ACHN (cell line): ENCODE measurements at places on chromosomes 1 and 21.

DNA sequence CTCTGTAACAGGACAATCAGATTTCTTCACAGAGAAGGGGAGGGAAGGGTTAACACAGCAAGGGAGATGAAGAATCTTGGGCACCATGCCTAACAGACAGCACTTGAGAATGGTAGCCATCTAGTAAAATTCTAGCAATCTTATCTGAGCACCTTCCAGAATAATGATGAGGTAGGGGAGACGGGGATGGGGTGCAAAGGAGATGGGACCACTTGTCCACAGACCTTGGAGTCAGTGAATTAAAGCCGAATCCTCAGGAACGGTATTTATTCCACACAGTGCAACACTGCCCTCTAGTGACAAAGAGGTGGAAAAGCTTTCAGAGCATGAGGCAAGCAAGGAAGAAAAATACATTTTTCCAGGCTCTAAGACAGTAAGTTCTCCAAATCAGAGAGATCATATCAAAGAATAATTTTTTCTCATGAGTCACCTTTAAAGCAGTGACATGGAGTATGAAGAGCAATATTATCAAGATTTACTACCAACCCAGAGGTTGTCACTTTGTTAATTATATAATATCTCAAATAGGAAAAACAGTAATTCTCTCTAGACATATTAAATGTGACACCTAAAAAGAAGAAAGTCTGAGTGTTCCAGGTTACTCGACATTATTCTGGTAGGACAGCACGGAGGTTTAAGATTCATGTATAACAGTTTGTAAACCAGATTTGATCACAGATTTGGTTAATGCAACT lies 43.3 kb upstream of the LPAR3 start:
- peak; percentile 65 for DNase-seq

DNA sequence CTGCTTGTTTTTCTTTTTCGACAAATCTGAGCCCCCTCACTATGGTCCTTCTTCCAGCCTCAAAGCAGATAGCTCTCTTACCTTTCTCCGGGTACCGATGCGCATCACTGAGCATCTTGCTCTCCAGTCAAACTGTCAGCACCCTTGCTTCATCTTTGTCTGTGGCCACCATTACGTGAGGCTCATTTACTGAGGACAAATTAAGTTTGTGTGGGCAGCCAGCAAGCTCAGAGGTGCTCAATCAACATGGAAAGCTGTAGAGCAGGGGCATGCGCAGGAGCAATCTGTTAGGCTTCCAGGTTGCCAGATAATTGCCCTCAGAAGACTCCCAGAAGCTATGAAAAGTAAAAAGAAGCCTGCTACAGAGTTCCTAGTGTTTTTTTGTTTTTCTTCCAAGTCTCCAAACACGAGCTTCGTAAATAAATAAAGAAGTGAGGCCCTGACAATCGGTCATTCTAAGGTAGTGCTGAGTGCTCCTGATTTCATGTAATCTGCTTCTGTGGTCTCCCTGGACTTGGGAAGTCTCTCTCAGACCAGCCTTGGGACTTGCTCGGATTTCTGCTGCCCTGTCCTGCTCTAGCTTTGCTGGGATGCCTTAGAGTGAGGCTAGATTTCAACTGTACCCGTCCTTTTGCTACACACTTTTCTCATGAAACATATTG lies 1.8 kb downstream of the C1orf53 start:
- no peak for DNase-seq

- no peak for DNase-seq
Observed at GRCh38 chr21:45886610-45887026, 95.0 kb upstream of the COL6A1 start.

DNA sequence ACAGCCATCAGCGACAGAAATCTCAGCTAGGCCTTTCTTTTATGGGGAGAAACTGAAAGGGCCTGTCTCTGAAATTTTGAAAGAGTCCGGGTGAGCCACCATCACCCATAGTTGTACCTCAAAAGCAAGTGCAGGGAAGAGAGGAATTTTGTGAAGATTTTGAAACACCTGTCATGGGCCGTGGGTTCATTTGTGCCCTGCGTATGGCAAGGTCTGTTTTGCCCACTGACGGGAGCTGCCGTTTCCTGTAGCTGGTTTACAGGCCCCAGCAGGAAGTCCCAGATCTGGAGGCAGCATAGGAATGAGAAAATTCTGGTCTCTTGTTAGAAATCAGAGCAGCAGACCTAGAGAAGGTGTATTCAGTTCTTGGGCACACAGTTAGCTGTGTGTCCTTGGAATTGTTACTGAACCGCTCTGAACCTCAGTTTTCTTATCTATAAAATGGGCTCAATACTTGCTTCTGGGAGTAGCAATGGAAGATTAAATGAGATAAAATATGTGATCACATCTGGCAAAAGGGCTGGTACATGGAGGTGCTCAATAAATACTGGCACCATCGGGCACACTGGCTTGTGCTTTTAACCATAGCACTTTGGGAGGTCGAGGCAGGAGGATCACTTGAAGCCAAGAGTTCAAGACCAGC lies 52.5 kb downstream of the MAN1C1 start:
- no peak for DNase-seq

- no peak for DNase-seq
Observed at GRCh38 chr1:92805216-92805615, 20.3 kb upstream of the EVI5 start.

- peak; percentile 79 for DNase-seq
Observed at GRCh38 chr1:80217377-80217986, 1211.0 kb upstream of the ADGRL4 start.

DNA sequence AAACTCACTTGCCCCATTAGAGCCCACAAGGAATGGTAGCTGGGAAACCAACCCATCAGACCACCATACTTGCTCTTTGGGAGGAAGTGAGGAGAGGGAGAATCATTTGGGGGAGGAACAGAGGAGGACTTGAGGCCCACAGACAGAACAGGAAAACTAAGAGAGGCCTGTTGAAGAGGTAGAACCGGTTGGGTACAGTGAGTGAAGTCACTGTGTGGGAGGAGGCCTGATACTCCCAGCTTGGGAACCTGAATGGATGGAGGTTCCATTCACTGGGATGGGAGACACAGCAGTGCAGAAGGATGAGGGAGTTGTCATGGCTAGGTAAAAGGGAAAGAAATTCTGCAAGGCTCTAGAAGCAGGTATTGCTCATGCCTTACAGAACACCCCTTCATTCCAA lies 63.4 kb upstream of the PSEN2 start:
- DNase-seq, result no peak

GRCh38 chr21:37647781-37648180 lies 268.5 kb downstream of the KCNJ6 start:
- no peak for DNase-seq

GRCh38 chr1:228471154-228471761 lies 15.9 kb upstream of the RNF187 start:
- DNase-seq, result no peak

GRCh38 chr1:16677552-16678431 lies 11.0 kb upstream of the RNU1-3 start:
- DNase-seq, result peak; percentile 57

GRCh38 chr1:41558761-41559171 lies 74.3 kb upstream of the EDN2 start:
- DNase-seq, result no peak

DNA sequence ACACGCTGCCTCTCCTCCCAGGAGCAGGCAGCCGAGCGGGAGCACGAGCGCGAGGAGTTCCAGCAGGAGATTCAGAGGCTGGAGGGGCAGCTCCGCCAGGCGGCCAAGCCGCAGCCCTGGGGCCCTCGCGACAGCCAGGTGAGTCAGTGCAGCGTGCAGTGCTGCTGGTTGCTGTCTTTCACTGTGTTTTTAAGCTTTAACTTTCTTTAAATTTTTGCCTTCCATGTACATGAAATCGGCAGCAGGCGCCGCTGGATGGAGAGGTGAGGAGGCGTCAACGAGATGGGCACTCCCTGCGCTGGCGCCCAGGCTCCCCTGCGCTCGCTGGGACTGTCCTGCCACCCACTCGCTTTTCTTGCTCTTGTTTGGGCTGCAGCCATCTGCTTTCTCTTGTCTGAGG lies 60.7 kb upstream of the DIP2A start:
- DNase-seq, result no peak

GRCh38 chr1:228510803-228511413 lies 23.7 kb downstream of the RNF187 start:
- no peak for DNase-seq

GRCh38 chr1:2299131-2299627 lies 71.1 kb downstream of the SKI start:
- no peak for DNase-seq

DNA sequence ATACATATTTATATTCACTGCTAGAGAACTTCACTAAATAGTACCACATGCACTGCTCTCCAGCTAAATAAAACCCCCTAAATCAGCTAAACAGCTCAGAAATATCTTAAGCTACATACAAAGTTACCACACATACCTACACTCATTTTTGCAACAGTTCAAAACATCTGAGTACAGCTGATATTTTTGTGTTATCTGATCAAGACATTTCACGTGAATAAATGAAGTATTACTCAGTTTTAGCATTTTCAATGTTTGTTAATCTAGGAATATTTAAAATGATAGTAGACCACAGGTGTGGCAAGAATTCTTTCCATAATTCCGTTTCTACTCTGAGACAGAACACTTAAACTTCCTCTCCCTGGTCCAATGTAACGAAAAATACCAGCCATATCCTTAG lies 20.8 kb downstream of the EVI5 start:
- no peak for DNase-seq

GRCh38 chr1:224761245-224761644 lies 145.1 kb downstream of the CNIH3 start:
- DNase-seq, result no peak

GRCh38 chr1:23420778-23421177 lies 3.8 kb downstream of the TCEA3 start:
- DNase-seq, result no peak

DNA sequence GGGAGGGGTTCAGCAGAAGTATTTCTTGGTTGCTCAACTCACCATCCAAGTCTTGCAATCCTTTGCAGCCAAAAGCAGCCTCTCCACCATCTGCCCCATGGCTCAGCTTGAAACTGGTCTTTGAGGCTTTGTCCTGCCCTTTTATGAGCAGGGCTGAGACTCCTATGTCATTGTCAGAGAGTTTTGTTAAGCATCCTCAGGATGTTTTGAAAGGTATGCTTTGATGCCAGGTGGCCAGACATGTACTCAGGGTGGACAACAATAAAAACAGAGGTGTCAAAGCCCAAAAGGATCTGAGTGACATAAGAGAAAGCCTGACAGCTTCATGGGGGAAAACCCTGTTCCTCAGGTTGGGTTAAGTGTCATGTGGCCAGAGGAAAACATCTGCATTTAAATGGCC lies 310.5 kb downstream of the PRDM2 start:
- DNase-seq, result no peak

DNA sequence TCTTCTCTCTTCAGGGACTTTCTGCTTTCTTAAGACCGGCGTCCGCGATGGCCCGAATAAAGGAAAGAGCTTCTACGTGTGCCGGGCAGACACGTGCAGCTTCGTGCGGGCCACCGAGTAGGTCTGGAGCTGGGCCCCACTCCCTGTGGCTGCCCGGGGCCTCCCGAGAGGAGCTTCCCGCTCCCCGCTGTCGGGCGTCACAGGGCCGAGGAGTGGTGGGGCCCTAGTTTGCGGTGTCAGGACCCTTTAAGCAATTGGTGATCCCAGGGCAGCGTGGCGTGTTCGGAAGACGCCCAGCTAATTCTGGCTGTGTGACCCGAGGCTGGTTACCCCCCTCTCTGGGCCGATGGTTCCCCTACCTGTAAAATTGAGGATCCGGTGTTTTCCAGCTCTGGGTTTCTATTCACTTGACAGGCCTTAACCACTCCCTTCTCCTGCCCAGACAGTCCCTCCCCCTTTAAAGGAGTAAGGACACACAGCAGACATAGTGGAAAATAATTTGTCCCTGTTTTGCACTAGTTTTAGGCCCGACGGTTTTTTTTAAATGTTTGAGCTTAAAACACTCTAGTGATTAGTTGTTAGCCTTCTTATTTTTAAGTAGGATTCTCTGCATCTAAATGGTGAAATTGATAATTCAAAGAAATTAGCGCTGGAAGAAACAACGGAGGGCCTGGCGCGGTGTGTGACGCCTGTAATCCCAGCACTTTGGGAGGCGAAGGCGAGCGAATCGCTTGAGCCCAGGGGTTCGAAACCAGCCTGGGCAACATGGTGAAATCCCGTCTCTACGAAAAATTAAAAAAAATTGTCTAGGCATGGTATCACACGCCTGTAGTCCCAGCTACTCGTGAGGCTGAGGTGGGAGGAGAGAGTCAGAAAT lies 553 bp downstream of the TTF2 start:
- peak; percentile 53 for DNase-seq

DNA sequence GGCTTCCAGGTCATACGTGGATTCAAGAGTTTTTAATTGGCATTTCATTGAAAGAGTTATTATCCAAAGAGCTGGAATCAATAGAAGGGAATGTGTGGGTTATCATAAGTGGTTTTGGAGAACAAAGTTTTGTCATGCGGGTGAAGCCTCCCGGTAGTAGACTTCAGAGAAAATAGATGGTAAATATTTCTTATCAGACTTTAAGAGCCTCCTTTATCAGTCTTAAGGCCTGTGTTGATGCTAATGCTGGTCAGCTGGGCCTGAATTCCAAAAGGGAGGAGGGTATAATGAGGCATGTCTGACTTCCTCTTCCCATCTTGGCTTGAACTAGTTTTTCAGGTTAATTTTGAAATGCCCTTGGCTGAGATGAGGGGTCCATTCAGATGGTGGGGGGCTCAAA lies 89.7 kb downstream of the ITSN1 start:
- no peak for DNase-seq

- DNase-seq, result no peak
Observed at GRCh38 chr1:178953034-178953433, 72.7 kb upstream of the FAM20B start.

DNA sequence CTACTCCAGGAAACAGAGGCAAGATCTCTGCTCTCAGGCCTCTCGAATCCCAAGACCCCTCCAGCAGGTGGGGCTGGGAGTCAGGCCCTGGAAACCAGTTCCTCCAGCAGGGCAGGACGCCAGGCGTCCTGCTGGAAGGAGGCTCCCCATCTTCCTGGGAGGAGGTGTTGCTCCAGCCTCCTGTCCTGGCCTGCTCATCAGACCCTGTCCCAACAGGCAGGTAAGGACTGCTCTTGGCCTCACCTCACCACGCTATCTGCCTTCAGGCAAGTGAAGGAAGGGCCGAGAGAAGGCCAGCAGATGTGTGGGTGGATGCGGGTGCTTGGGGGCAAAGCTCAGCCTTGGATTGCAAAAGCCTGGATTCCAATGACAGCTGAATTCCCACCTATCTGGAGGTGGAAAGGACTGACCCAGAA lies 82.9 kb downstream of the SSBP3 start:
- no peak for DNase-seq

- no peak for DNase-seq
Observed at GRCh38 chr1:6298940-6299465, 38.1 kb upstream of the GPR153 start.

DNA sequence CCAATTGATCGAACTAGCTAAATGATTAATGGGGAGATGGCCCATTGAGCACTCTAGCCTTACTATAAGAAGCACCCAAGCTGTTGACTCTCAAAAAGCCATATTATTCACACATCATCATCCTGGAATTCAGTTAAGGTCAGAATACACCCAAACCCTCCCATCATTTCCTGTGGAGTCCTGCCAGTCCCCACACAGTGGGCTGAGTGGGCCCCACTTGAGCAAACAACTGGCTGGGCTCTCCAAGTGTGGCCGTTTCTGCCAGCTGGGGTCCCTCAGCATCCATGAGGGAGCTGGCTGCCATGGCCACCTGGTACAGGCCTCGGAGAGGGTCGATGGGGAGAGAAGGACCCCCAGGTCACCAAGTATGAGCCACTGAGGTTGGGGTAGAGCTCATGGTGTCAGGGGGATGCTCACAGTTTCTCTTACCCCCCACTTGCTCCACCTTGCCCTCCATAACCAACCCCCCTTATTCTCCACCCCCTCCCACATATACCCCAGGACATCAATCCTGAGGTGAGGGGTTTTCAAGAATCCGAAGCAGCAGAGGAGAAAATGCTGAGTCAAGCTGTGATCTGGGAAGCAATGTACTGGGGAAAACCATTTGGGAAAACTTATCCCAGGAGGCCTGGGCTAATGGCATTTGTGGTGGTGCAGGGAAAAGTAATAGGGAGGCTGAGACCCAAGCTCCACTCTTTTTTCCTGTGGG lies 60.3 kb downstream of the UBE2T start:
- peak; percentile 49 for DNase-seq
